ENCODE measurements at places on chromosomes 11 and 22.

GRCh38 chr11:63243533-63243932, at the start of gene SLC22A25:
SLC22A25 (minus strand) TSS chr11:63243599; CDS start chr11:63229652, 13,947 bp downstream.
- peak; percentile 65 for DNase-seq

DNA sequence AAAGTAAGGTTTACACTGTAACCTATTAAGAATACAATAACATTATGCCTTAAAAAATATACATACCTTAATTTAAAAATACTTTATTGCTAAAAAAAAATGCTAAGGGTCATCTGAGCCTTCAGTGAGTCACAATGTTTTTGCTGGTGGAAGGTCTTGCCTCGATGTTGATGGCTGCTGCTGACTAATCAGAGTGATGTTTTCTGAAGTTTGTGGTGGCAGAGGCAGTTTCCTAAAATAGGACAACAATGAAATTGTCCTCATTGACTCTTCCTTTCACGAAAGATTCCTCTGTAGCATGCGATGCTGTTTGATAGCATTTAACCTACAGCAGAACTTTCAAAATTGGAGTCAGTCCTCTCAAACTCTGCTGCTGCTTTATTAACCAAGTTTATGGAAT, 97.6 kb downstream of the FAT3 start:
- DNase-seq = no peak

DNA sequence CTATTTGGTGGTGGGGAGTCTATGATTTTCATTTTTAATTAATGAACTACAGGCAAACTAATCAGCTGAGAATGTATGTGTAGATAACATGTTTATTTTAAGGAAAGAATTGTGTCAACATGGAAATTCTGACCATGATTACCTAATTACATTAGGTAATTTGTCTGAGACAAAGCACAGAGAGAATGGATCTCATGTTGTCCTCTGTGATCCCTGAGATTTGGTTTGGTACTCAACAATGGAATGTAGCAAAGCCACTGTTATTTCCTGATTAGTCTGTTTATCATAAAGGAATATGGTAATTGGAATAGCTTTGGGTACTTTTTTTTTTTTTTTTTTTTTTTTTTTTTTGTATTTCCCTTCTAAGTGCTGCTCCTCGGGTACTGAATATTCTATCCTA, 718.8 kb upstream of the ARHGAP42 start:
- DNase-seq = no peak

DNA sequence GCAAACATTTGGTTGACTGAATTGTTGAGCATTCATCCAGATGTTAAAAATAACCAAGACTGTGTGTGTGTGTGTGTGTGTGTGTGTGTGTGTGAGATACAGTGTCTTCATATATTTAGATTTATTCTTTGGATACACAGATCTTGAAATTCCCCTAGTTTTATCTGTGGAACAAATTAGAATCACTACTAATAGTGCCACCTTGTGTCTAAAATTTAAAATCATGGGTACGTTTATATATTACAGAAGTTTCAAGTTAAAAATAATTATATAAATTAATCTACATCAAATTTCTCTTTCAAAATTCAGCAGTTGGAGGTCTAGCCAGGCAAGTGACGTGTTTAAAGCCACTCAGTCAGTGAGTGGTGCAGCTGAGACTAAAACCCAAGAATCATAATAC, 1566.2 kb upstream of the TENM4 start:
- DNase-seq = no peak

DNA sequence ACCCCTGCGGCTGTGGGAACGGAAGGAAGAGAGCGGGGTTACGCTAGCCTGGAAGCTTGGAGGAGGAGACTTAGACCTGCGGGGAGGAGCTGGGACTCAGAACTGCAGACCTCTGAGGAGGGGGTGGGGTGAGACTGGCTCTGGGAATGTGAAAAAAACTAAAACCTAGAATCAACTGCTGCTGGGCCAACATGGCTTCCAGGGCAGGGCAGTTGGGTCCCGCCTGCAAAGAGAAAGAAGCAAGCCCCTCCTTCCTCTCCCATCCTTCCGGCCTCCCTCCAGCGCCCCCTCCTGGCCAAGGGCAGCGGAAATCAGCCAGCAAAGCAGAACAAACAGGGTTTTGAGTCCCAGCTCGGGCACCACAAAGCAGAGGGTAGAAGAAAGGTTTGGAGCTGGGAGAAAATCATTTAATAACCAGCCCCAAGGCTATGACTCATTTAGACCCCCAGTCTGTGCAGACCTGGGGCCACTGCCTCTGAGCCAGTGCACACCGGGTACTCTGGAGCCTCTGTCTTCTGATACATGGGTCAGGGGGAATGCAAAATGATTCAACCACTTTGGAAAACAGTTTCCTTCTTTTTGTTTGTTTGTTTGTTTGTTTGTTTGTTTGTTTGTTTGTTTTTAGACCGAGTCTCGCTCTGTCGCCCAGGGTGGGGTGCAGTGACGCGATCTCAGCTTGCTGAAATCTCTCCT, 7.3 kb upstream of the NCF4 start:
- DNase-seq = peak; percentile 77

DNA sequence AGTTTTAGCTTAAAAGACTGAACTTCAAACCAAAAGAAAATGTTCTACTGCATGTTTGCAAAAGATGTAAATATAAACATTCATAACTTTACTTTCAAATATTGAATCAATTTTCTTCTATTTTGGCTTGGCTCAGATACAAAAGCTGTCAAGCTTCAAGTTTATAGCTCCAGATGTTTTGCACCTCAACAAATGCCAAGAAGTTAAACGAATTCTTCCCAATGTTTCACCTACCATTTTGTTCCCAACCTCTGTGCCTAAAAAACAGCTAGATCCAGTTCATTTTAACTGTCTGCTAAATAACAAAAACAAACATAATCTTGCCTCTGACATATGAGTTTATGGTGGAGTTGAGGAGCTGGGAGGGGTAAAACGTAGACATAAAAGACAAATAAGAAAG, 76.5 kb downstream of the RAB30 start:
- DNase-seq = no peak

DNA sequence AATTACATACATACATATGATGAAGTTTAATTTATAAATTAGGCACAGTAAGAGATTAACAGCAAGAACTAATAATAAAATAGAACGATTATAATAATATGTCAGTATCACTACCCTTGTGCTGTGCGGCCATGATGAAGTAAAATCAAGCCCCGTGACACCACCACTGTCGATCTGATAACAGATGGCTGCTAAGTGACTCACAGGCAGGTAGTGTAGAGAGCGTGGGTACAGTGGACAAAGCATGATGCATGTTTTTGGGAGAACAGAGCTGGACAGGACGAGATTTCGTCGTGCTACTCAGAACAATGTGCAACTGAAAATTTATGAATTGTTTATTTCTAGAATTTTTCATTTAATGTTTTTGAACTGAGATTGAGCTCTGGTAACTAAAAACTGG, 108.4 kb upstream of the TIMP3 start:
- no peak for DNase-seq

- peak; percentile 19 for DNase-seq
Measured at GRCh38 chr22:49203091-49203858, 624.4 kb downstream of the BRD1 start.

DNA sequence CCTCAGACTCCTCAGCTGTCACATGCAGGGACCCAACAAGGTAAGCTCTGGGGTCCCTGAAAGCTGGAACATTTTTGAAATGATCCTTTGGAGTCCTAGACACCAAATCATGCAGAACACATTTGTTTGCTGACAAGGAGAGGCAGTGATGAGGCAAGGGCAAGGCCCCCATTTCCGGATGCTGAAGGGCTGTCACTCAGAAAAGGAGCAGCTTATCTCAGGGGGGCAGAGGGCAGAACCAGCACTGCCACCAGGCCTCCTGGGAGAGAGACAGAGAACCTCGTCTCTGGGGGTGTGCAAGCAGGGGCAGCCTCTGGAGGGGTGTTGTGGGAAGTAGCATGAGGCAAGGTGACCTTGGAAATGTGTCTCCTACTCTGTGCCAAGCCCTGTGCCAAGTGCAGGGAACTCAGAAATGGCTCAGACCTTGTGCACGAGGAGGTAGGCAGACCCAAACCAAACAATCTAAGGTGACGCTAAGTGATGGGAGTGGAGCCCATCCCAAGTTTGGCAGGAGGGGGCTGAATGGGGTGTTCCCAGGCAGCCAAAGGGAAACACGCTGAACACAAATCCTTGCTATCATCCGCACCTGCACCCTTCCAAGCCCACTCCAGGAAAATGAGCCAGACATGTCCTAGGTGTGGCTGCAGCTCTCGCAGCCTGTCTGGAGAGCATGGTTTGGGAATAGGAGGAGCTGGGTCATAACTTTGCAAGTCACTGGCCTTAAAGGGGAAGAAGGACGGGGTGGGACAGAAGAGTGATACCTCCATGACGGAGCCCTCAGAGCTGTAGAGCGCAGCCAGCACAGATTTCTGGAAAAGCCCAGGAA, 94.2 kb downstream of the PDE2A start:
- DNase-seq = no peak

DNA sequence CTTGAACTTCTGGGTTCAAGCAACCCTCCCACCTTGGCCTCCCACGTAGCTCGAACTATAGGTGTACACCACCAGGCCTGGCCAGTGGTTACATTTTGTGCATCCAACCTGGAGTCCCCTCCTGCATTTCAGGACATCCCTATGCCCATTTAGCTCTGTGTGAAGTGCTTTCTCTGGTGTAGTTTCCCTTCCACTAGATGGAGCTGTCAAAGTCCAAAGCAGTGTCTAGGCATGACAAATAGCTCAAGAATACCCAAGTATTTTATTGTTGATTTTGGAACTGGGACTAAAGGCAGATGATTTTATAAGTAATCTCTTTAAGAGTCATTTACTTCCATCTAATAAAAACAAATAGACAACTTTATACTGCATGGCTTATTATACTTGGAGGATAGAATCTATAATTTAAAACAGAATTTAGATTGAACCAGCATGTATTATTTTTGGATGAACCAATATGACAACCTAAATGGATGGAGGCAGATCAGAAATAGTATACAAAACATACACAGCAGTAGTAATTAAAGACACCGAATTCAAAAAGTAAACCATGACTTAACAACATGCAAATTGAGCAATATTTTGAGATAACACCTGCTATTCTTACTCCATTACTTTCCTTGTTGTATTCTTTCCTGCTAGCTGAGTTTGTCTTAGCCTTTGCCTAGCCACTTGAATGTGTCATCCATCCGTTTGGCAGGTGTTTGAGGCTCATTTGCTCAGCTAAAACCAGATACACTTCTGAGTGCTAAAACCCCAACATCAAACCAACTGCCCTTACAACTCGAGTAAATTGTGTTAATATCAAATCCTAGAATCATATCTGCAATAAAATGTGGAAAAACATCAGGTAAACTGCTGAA, 37.7 kb downstream of the EIF4ENIF1 start:
- DNase-seq = no peak

- peak; percentile 38 for DNase-seq
Measured at GRCh38 chr11:2290351-2290841, 11.3 kb downstream of the C11orf21 start.

- DNase-seq = no peak
Measured at GRCh38 chr11:106326087-106326486, 248.6 kb downstream of the AASDHPPT start.

DNA sequence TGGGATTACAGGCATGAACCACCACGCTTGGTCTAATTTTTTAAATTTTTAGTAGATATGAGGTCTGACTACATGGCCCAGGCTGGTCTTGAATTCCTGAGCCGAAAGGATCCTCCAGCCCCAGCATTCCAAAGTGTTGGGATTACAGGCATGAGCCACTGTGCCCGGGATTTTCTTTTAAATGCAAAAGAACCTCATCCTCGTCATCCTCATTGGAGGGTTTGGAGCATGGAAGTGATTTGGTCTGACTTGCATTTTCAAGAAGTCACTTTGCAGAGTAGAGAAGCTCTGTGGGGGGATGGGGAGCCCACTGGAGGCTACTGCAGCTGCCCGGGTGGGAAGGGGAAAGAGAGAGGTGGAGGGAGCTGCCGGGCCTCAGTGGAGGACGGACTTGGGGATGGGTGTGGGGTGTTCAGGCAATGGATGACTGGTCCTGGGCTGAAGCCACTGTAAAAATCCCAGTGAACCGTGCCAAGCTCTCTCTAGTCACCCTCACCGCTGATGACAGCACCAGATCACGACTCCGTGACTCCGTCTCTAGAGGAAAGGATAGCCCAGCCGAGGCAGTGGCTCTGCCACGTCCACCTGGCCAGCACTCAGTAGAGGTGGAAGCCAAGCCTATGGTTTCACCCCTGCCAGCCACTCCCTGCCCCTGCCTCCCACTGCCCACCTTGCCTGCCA, 32.8 kb upstream of the SLC22A12 start:
- no peak for DNase-seq

- DNase-seq = no peak
Measured at GRCh38 chr11:90493379-90493778, 270.5 kb upstream of the CHORDC1 start.

GRCh38 chr11:94790661-94791180, 22.6 kb downstream of the AMOTL1 start:
- DNase-seq = no peak

GRCh38 chr11:2885017-2885677, 428 bp downstream of the CDKN1C start:
- DNase-seq = peak; percentile 69

GRCh38 chr11:85787809-85788760, 22.9 kb downstream of the SYTL2 start:
- DNase-seq = no peak

DNA sequence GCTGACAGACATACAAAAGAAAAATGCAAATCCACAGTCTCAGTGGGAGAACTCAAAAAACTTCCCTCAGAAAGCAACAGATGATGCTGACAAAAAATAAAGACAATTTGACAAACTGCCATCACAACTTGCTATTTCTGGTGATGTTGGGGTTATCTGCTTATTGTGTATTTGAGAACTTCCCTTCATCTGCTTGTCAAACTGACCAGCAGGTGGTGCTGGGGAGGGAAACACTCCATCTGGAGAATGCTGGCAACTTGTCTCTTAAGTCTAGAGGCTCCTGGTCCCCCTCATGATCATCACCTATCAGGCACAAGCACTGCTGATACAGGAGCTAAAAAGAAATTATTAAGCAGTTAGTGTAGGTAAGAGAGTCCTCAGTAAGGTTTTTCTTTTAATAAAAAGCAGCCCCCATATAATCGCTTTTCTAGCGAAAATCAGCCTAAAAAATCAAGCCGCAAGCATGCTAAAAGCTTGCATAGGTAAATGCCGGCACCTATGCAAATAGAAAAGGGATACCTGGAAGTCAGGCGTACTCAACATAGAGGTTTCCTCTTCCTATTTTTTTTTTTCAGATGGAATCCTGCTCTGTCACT, 9.8 kb upstream of the FAM111B start:
- DNase-seq = peak; percentile 59

DNA sequence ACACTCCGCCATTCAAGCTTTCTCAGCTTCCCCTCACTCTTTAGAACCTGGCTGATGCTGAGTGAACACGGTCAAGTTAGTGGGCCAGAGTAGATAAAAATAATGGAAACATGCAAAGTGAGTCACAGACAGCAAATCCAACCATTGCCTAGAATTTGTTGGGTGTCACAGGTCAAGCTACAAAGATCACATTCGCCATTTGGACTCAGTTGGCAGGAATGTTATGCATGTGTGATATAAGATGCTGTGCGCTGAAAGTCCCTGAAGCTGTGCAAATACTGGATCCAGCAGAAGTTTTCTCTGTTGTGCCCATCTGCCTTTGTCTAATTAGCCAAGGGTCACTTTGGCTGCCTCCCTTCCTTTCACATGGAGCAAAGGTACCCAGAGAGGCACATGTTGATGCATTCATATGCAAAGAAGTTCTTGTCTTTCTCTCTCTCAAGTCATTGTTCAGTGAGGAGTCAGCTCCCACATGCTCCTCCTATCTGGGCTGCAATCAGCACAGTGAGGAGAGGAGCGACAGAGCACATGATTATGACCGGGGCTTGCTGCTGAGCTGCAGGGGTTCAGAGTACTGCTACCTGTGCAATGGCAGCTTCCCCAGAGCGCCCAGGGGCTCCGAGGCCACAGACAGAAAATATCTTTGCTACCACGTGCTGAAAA, 39.7 kb downstream of the FLI1 start:
- DNase-seq = no peak

- DNase-seq = no peak
Measured at GRCh38 chr11:92633820-92634219, 335.6 kb upstream of the MTNR1B start.
